ENCODE measurements at places on chromosomes 4 and X. TPM values are rescaled to one million over a fixed set of nuclear protein-coding genes. Genes with fewer than 3 reads are reported as not detected.

- no peaks in the 10 kb centered on the region for H3K27me3 ChIP-seq
- H3K27ac ChIP-seq: no peak overlapping the region
- H3K36me3 ChIP-seq: no peaks in the 10 kb centered on the region
- no peaks in the 10 kb centered on the region for H3K4me1 ChIP-seq
- no peak for DNase-seq
These were observed 113.0 kb upstream of the TLR3 start for GRCh38 chr4:185955826-185956543.

ESX1 gene
- total RNA-seq: 41.7 TPM

GRCh38 chr4:107577743-107578142, 142.3 kb downstream of the PAPSS1 start:
- H3K4me1 ChIP-seq: no peaks in the 10 kb centered on the region
- H3K36me3 ChIP-seq: no peaks in the 10 kb centered on the region
- no peak overlapping the region for H3K27ac ChIP-seq
- H3K4me3 ChIP-seq: no peak overlapping the region
- H3K27me3 ChIP-seq: no peaks in the 10 kb centered on the region

- H3K4me1 ChIP-seq: no peaks in the 10 kb centered on the region
- DNase-seq: no peak
- H3K36me3 ChIP-seq: no peaks in the 10 kb centered on the region
- no peaks in the 10 kb centered on the region for H3K27me3 ChIP-seq
These were observed 147.5 kb upstream of the SMIM31 start for GRCh38 chr4:164606478-164606877.

DNA sequence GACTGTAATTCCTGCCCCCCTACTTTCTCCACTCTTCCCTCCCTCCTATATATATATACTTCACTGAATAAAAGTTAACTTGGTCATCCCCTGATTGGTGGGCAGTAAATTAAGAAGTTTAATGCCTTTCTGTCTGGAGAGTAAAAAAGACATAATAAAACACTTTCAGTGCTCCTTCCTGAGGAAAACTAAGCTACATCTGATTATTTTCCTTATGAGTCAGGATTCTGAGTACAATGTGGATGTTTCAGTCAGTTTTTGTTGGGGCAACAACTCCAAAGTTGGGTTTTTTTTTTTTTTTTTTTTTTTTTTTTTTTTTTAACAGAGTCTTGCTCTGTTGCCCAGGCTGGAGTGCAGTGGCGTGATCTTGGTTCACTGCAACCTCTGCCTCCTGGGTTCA, 22.0 kb upstream of the SUPT20HL2 start:
- no peaks in the 10 kb centered on the region for H3K36me3 ChIP-seq
- H3K4me3 ChIP-seq: no peak overlapping the region
- no peaks in the 10 kb centered on the region for H3K27me3 ChIP-seq
- H3K27ac ChIP-seq: no peak overlapping the region
- DNase-seq: no peak

DNA sequence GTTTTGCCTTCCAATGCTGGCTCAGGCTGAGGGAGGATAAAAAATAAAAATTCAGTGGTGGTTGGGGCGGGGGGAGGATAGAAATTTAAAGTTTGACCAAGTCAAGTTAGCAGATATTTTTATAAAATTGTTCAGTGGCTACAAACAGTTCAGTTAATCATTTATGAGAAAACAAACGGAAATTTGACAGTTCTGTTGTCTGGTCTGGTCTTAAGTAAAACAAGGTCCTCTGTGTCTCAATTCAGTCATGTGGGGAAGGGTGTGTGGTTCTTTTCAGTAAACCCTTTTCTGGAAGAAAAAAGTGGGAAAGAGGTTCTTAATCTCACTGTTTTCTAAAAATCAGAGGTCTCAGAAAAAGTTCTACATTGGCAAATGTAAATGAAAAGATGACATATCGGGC, 409.1 kb upstream of the SPANXN4 start:
- H3K27me3 ChIP-seq: no peaks in the 10 kb centered on the region
- no peak for DNase-seq
- no peaks in the 10 kb centered on the region for H3K4me1 ChIP-seq
- no peaks in the 10 kb centered on the region for H3K36me3 ChIP-seq
- H3K27ac ChIP-seq: no peak overlapping the region
- no peak overlapping the region for H3K4me3 ChIP-seq

DNA sequence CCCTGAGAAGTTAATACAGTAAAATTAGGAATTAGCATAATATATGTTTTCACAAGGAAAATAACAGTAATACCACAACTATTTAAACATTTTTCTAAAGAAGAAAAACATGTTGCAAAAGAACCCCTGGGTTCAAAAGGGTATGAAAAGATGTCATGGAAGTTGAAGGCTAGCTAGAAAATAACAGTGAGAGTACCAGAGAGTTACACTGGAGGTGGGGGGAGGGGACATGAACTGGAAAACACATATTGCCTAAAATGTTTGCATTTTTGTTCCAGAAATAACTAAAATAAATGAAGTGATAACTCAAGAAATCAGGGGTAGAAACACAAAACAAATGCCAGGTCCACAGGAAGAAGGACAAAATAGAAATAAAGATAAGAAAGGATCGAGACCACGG, 336.6 kb upstream of the MAD2L1 start:
- H3K27ac ChIP-seq: no peak overlapping the region
- no peaks in the 10 kb centered on the region for H3K27me3 ChIP-seq
- H3K4me1 ChIP-seq: no peaks in the 10 kb centered on the region
- DNase-seq: no peak
- H3K36me3 ChIP-seq: no peaks in the 10 kb centered on the region

DNA sequence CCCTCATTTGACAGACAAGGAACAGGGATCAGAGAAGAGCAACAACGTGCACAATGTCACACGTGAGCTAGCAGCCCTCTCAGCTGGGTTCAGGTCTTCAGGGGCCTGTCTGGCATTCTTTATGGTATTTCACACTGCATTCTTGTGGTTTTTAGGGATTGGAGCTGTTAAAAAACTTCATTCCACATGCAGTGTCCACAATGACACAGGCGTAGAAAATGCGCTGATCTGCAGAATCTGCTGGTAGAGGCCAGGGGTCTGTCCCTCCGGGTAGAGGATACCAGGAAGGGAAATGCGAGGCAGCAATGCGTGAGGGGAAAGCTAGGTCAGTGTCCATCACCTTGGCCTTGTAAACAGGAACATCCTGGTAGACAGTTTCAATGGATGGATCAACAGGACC, 36.6 kb downstream of the MAP7D3 start:
- H3K4me1 ChIP-seq: no peaks in the 10 kb centered on the region
- no peaks in the 10 kb centered on the region for H3K27me3 ChIP-seq
- no peak overlapping the region for H3K4me3 ChIP-seq
- peak; percentile 19 for DNase-seq

- no peak for DNase-seq
- H3K4me1 ChIP-seq: no peaks in the 10 kb centered on the region
These were observed 658 bp downstream of the SCOC start for GRCh38 chr4:140374130-140374477.

TXK gene
- total RNA-seq: 3.6 TPM

TLR8 gene
- total RNA-seq: 0.50 TPM

DNA sequence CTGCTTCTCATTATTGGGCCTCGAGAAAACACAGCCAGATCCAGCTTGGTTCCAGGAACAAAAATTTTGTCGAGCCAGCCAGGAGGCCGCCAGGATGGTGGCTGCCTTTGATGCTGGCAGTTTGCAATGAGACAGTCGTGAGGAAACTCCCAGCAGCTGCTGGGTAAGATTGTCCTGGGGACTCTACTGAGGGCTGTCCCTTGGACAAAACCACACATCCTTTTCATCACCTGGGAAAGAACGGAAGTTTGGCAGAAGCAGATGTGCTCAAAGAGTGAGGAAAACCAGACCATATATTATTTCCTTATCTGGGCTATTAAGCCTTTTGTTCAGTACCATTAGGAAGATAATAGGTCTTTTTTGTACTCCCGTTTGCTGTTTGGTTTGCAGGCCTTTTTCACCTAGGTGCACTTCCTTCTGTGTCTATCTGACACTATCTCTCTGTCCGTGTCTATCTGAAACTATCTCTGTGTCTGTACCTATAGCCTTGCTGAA, 13.4 kb upstream of the PAPSS1 start:
- no peak overlapping the region for H3K4me3 ChIP-seq
- no peak overlapping the region for H3K27ac ChIP-seq
- DNase-seq: no peak
- H3K27me3 ChIP-seq: no peaks in the 10 kb centered on the region
- no peaks in the 10 kb centered on the region for H3K36me3 ChIP-seq

SPANXC gene
- 2.7 TPM for total RNA-seq

RIPPLY1 gene
- not detected for total RNA-seq

DNA sequence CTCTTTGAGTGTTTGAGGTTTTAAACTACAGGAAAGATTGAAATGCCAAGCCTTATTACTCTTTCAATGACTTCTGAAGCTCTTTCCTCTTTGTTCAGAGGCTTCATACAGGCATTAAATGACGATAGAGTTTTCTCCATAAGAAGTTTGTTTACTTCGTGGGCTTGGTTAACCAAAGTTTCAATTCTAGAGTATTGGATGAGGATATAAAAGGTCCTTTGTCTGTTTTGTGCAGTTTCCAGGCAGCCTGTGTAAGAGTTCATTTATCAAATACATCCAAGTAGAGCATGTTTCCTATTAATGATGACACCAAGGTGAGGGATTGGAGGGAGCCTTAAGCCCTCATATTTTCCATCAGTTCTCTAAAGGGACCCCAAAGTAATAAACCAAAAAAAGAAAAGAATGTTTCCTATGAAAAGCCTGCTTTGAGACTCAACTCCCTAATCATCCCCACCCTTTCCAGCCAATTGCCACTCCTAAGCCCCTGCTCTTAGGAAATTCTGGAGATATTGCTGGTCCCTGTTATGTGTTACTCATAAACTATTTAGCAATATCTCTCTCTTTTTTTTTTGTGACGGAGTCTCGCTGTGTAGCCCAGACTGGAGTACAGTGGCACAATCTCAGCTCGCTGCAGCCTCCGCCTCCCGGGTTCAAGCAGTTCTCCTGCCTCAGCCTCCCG, 106.2 kb upstream of the IL13RA1 start:
- no peak overlapping the region for H3K4me3 ChIP-seq
- no peak overlapping the region for H3K27ac ChIP-seq
- no peaks in the 10 kb centered on the region for H3K27me3 ChIP-seq
- no peaks in the 10 kb centered on the region for H3K36me3 ChIP-seq

PDGFRA gene
- total RNA-seq: 86.1 TPM

DNA sequence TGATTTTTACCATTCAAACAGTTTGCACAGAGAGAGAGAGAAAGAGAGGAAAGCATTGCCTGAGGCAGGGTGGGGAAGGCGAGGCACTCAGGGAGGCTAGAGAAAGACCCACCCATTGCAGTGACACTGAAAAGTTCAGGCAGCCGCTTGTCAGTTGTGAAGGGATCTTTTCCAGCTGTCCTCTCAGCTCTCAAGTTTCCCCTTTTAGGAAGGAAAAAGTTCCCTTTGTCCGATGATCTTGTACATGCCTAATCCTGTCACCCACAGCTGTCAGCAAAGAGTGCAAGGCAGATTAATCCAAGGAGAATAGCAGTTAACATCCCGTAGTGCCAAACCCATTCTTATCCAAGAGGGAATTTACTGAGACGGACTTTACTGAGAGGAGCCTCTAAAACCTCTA, 255.0 kb downstream of the MAGEB5 start:
- H3K4me1 ChIP-seq: no peaks in the 10 kb centered on the region
- no peaks in the 10 kb centered on the region for H3K36me3 ChIP-seq
- no peak overlapping the region for H3K27ac ChIP-seq

Data from testis (tissue), 5 donors.